M059J (cell line): ENCODE measurements at places on chromosomes 1 and 21. TPM values are rescaled to one million over a fixed set of nuclear protein-coding genes. Genes with fewer than 3 reads are reported as not detected.

- DNase-seq, result peak; percentile 46
Observed at GRCh38 chr1:103517380-103518047, 8.0 kb upstream of the RNPC3 start.

- DNase-seq, result no peak
Observed at GRCh38 chr1:164583835-164584539, 25.0 kb downstream of the PBX1 start.

Gene SETSIP
- total RNA-seq, result not detected in 2 replicates

GRCh38 chr21:25081096-25081495 is 526.2 kb downstream of the MRPL39 start:
- DNase-seq, result no peak

DNA sequence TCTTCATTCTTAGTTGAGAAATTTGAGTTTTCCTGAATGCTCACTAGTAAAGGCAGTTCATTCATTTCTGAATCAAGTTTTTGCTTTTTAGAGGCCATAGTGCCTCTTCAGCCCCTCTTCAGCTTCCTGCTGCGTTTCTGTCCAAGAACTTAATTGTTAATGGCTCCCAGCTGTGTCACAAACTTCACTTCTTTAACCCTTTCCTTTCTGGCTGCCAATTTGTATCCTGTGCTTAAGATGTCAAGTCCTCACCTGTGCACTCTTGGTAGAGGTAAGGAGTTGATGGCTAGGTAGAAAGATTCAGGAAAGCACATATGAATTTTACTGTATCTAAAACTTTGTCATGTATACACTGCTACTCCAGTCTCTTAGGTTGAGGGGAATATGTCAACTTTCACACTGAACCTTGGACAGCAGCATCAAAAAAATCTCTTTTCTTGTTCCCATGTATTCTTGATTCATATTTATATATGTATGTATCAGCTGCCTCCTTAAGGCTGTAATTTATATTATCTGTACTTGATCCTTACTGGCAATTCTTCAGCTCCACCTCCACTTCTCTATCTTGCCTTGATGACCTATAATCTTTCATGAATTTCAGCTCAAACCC is 612.8 kb downstream of the LMO4 start:
- no peak for DNase-seq

GRCh38 chr1:184141361-184141880 is 89.9 kb downstream of the TSEN15 start:
- DNase-seq, result no peak

Gene FMO5
- total RNA-seq, result 0.54 TPM in 2 replicates

DNA sequence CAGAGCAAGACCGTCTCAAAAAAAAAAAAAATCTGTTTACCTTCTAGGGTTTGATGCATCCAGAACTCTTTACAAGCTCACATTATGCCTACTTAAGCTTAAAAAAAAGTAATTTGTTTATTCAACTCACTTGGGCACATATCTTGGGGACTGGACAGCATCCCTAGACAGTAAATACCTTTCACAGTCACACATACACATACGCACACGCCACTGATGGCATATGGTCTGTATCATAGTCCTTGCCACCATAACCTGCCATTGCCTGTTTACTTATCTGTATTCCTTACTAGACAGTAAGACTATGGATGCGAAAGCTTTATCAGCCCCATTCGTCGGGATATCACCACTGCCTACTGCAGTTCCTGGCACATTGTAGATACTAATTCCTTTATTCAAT is 446.3 kb upstream of the RGS18 start:
- no peak for DNase-seq

DNA sequence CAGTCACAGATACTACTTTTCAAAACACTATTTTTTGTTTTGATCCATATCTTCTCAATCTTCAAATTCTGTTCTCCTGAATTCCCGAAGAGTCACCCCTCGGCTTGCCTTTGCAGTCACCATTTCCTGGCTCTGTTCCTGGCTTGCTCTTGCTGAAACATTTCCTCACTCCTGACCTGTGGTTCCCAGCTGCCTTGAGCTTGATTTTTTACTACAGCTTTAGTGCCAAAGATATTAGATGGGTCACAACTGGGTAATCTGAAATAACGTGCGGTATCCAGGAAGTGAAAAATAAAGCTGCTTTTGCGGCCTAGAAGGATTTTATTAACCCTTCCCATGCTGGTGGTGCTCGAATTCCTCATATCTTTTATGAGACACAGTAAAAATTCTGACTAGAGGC is 318.8 kb downstream of the PCP4 start:
- DNase-seq, result no peak

DNA sequence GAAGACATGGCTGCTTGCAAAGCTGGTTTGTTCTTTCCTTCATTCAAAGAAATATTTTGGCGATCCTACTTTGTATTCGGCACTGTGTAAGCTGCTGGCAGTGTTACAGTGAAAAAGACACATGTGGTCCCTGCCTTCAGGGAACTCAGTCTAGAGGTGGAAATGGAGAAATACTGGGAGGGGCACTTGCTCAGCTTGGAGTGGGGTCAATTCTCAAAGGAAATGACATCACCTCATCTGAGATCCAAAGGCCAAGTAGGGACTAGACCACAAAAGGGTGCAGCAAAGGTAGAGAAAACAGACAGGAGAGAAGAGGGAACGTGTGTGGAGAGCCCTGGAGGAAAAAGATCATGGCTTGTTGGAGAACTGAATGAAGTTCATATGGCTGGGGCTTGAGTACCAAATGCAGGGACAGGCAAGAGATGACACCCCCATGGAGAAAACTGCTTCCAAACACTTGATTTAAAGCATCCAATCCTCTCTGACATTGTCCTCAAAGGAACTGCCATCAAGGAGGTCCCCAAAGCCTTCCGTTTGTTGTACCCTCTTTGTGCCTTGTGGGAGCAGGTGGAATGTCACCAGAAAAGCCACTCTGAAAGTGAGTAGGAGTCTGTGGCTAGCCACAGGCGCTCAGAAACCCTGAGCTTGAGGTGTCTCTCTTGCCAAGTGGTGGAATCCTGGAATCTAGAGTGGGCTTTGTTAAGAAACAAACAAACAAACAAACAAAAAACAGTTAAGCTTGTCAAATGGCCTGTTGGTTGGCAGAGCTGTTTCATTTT is 48.3 kb upstream of the TDRD10 start:
- DNase-seq, result peak; percentile 73

- no peak for DNase-seq
Observed at GRCh38 chr1:35443768-35444518, 113.3 kb downstream of the KIAA0319L start.

DNA sequence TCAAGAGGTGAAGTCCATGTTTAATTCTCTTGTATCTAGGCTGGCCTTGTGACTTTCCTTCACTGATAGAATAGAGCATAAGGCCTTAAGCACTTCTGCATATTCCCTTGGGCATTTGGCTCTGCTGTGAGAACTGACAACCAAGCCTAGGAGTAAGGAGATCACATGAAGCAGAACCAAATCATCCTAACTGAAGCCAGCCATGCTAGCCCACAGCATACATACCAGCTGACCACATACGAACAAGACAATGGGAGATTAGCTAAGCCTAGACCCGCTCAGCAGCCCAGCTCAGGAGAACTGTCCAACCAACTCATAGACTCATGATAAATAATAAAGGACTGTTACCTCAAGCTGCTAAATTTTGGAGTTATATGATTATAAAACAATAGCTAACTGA is 114.6 kb upstream of the NEK7 start:
- no peak for DNase-seq
